Stimulated activated CD4-positive, alpha-beta T cell treated with anti-CD3 and anti-CD28 coated beads, Interleukin-1b, Interleukin-23, amount 100 ng/mL, for 1 hour (primary cell): ENCODE measurements at places on chromosomes 1 and 21.

DNA sequence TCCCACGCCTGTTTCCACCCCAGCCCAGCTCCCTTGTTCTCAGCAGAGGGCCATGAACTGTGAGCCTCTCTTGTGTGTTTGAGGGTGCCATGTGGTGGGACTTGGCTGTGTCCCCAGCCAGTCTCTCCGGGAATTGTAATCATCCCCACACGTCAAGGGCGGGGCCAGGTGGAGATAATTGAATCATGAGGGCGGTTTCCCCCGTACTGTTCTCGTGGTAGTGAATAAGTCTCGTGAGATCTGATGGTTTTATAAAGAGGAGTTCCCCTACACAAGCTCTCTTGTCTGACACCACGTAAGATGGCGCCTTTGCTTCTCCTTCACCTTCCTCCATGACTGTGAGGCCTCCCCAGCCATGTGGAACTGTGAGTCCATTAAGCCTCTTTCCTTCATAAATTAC, 57.2 kb upstream of the COL6A2 start:
- no peak for DNase-seq

- DNase-seq, result no peak
These were observed 11.6 kb upstream of the EPB41 start for GRCh38 chr1:28902738-28903137.

GRCh38 chr1:162151900-162152829, 82.7 kb downstream of the NOS1AP start:
- DNase-seq, result no peak

DNA sequence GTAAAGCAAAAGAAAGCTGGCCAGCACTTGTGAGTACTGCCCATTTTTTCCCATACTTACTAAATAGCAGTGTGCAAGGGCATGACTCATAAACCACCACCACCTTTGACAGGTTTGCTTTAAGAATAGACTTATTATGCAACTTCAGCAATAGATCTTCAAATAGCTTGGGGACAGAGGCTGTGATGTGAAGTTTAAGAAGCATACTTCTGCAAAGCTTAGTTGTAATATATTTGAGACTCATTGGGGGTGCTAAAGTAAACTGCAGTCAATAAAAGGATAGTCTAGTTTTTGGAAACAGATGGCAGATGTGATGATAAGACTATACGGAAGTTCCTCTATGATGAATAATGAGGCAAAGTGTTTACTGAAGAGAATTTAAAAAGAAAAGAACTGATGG, 210.0 kb downstream of the PLA2G4A start:
- DNase-seq, result no peak

GRCh38 chr1:162726555-162726954, 63.9 kb upstream of the HSD17B7 start:
- no peak for DNase-seq

GRCh38 chr1:106249365-106249764, 807.1 kb upstream of the PRMT6 start:
- DNase-seq, result no peak

GRCh38 chr1:39110882-39111281, 84.7 kb downstream of the NDUFS5 start:
- no peak for DNase-seq

DNA sequence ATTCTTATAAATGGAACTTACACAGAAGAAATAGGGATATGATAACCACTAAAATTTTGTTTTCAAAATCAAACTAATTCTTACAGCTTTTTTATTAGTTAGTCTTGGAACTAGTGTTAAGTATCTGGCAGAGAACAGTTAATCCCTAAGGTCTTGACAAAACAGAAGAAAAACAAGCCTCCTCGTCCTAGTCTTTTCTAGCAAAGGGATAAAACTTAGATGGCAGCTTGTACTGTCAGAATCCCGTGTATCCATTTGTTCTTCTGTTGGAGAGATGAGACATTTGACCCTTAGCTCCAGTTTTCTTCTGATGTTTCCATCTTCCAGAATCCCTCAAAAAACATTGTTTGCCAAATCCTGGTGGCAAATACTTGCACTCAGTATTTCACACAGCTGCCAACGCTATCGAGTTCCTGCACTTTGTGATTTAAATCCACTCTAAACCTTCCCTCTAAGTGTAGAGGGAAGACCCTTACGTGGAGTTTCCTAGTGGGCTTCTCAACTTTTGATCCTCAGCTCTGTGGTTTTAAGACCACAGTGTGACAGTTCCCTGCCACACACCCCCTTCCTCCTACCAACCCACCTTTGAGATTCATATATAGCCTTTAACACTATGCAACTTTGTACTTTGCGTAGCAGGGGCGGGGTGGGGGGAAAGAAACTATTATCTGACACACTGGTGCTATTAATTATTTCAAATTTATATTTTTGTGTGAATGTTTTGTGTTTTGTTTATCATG, 42.3 kb upstream of the LAMC2 start:
- no peak for DNase-seq

- DNase-seq, result no peak
These were observed 279.9 kb upstream of the C1orf105 start for GRCh38 chr1:172140591-172140990.
